ENCODE measurements at places on chromosomes 1 and 21. TPM values are rescaled to one million over a fixed set of nuclear protein-coding genes. Genes with fewer than 3 reads are reported as not detected.

DNA sequence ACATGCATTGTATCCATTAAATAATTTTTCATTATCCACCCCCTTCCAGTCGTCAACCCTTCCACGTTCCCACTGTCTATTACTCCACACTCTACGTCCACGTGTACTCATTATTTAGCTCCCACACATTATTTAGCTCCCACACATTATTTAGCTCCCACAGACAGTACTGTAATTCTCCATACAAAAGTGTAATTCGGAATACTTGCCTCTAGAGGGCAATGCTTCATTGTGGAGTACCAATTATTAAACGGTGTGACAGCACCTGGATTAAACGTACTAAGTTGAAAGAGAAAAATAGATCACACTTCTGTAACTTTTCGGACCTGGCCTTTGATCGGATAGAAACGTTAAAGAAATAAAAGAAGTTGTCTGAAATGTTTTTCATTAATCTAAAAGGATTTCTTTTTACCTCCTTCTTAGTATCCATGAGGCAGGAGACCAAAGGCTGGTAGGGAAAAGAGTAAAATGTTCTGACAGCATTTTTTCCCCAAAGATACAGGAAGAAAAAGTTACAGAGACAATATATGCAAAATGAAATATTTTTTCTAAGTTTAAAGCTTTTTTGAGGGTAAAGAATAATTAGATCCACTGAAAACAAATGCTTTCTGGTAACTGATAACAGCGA is 99.2 kb downstream of the LHX8 start:
- no peak for DNase-seq

SH2D2A gene
- 0.87 TPM for total RNA-seq

MAB21L3 gene
- total RNA-seq = 0.08 TPM

- no peak for DNase-seq
These were observed 54.5 kb upstream of the FAM78B start for GRCh38 chr1:166221316-166221715.

DNA sequence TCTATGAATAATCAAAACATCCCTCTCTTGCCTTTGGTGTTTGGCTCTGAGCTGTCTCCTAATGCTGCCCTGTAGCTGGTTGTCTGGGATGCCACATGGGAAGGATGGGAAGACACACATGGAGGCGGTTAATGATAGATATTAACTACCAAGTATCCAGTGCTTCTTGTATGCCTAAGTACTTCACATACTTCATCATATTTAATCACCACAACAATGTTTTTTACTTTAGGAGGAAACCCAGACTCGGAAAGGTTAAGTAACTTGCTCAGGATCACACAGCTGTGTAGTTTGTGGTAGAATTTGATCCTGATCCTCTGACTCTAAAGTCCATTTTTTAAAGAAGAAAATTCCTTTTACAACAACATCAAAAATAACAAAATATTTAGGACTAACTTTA is 88.0 kb downstream of the HHAT start:
- no peak for DNase-seq

DNA sequence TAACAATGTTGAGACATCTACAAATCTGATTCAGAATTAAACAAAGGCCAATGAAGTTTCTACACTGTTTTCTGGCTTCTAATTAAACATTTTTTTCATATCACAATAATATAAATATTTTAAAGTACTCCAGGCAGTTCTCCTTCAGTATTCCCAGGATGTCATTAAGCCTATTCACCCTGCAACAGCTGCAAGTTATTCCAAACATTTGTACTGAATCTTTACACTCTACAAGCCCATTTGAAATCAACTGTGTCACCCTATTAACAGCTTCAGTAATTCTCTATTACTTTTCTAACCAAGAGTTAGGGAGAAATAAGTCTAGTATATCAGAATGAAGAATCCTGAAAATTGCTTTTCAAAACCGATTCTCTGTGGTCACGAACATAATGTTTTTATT is 124.6 kb downstream of the OLFML2B start:
- no peak for DNase-seq

HSD11B1 gene
- total RNA-seq = 4.4 TPM

TBCE gene
- total RNA-seq = 15.2 TPM

DMBX1 gene
- not detected for total RNA-seq

CRNN gene
- not detected for total RNA-seq

DNA sequence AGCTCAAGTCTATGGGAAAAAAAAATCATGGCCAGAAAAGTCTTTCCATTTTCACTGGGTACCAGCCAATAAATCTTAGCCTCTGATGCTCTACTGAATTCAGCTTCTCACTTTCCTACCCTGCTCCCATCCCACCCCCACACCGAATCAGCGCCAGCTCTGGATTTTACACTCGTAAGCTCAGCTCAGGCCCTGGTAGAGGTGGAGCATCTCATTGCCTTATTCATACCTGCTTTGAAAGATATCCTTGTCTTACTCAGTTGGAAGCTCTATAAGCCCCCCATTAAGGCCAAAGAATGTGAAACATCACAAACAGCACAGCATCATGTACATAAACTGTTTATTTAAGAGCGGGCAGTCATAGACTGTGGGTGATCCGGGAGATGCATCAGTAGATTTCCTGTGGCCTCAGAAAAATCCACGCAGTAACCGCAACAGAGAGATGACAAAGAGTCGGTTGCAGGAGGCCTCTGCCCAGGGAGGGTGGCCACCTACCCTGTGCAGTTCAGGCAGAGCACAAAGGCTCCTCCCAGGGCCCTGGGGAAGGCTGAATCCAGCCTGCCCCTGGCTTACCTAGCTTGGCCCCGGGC is 36.4 kb upstream of the ETS2 start:
- DNase-seq = no peak

DNA sequence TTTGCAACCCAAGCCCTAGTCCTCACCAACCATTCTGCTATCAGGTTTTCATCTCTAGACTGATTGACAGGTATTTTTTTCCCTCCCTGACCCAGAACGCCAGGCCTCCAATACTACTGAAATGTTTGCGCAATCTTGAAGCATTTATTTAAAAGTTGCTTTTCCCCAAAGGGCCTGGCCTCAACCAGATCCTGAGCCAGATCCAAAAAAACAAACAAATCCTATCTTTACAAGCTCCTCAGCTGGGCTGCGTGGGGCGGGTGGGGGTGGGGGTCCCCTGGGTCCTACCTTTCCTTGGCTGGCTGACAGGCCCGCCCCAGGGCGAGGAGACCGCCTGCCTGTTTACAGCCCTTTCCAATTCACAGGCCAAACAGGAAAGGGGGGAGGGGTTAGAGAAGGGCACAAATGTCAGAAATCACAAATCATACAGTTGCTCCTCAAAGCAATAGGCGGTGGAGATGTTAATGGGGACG is 98.8 kb downstream of the FOXD2 start:
- no peak for DNase-seq

CSF3R gene
- total RNA-seq = 3.4 TPM

DNA sequence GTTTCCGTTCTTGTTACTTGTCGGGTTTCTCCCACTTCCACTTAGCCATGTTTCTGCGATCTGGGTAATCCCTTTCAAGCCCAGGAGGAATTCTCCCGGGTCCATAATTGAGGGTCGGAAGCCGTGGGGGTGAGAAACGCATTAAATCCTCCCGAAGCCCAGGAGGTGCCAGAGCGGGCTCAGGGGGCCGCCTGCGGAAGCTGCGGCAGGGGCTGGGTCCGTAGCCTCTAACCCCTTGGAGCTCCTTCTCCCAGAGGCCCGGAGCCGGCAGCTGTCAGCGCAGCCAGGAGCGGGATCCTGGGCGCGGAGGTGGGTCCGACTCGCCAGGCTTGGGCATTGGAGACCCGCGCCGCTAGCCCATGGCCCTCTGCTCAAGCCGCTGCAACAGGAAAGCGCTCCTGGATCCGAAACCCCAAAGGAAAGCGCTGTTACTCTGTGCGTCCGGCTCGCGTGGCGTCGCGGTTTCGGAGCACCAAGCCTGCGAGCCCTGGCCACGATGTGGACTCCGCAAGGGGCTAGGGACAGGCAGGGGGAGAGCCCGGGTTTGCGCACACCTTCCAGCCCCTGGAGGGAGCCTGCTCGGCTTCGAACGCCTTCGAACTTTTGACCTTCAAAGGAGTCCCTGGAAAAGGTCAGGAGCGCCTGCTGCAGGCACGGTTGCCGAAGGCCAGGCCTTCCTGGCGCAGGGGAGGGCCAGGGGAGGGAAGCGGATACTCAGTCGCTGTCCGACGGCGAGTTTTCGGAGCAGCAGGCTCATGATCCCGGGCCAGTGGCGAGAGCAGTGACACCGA is 1.7 kb upstream of the SIM2 start:
- DNase-seq = no peak

DNA sequence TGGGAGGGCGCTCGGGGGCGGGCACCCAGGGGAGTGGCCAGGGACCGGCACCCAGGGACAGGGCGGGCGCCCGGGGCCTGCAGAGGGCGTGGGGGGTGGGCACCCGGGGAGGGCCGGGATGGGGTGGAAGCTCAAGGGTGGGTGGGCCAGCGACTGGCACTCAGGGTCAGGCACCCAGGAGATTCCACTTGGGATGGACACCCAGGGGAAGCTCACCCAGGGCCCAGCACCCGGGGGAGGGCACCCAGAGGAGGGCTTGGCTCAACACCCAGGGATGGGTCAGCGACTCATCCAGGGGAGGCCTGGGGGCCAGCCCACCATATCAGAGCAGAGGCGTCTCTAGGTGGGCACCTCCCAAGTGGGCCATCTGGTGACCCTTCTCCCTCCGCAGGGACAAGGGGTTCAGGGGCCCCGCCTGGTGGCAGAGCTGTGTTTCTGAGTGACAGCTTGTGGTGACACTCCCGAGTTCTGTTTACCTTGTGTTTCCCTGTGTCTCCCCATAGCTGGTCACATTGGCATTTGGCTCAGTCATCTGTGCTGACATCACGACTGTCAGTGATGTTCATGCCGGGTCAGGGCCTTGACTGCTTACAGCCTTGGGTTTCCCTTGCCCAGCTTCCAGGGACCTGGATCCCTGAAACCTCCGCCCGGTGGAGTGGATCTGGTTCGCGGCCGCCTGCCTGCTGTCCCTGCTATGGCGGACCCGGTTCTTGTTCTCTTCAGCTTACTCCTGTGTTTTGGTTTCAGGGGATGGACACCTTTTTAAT is 749 bp downstream of the IBA57 start:
- DNase-seq = peak; percentile 75

AMPD1 gene
- not detected for total RNA-seq

PDZK1 gene
- 0.20 TPM for total RNA-seq

DNA sequence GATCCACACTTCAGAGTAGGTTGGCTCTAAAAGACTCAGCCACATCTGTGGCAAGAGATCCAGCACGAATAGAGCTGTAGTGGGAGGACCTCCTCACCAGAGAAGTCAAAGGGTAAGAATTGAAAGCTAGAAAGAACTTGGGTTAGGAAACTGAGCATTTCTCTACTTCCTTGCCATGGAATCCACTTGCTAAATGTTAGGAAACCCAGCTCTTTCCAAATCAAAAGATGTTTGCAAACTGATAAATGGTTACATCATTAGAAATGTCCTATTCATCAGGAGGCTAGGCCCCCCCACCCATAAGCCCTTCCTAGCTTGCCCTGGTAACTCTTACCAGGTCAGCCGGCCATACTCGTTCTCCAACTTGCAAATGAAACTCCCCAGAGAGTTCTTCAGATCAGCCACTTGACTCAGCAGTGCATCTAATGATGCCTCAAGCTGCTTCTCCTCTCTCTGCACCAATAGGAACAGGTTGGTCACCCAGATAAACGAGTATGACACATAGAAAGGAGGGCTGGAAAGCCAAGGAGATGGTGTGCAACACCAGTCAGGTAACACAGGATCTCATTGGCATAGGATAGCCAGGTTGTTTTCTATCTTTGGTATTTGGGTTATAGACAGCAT is 1.5 kb downstream of the MED8 start:
- DNase-seq = no peak

GRCh38 chr1:217196616-217197015 is 434.3 kb downstream of the GPATCH2 start:
- no peak for DNase-seq

GRCh38 chr1:34192621-34193020 is 15.9 kb downstream of the C1orf94 start:
- DNase-seq = no peak

FMN2 gene
- not detected for total RNA-seq

- DNase-seq = no peak
These were observed 27.1 kb downstream of the CITED4 start for GRCh38 chr1:40834968-40835545.

DNA sequence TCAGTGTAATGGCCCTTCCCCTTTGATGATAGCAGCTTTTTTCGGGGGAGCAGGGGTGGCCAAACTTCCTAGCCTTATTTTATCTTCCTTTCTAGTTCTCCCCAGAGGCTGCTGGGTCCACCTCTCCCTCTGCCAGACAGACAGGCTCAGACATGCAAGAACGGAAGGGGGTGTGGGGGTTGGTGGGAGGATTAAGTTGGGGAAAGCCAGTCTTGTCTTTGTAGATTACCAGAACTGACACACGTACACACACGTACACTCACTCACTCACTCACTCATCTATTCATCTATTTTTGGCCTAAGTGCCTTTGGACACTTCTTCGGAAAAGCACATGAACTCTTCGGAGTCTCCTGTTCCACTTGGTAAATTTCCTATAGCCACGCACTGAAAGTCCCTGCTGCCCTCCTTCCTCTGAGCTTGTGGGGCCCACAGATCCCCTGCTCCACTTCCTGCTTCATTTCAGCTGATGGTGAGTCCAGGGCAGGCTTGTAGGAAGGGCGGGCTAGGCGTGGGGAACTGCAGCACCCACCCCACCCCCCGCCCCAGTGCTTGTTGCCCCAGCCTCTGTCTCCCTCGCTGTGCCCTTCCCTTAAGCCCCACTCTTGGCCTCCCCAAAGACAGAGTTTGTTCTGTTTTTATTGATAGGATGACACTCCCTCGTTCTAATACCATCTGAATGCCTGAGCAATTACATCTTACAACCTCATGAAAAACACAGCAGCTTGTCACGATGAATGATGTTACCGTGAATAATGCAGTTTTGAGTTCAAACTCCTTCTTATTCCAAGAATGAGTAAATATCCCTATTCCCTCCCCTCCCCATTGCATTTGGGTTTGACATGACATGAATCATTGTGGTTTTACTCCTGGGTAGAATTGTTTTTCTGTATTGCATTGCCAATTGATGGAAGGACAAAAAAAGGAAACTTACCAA is 60.7 kb upstream of the ATP5PO start:
- DNase-seq = no peak

DNA sequence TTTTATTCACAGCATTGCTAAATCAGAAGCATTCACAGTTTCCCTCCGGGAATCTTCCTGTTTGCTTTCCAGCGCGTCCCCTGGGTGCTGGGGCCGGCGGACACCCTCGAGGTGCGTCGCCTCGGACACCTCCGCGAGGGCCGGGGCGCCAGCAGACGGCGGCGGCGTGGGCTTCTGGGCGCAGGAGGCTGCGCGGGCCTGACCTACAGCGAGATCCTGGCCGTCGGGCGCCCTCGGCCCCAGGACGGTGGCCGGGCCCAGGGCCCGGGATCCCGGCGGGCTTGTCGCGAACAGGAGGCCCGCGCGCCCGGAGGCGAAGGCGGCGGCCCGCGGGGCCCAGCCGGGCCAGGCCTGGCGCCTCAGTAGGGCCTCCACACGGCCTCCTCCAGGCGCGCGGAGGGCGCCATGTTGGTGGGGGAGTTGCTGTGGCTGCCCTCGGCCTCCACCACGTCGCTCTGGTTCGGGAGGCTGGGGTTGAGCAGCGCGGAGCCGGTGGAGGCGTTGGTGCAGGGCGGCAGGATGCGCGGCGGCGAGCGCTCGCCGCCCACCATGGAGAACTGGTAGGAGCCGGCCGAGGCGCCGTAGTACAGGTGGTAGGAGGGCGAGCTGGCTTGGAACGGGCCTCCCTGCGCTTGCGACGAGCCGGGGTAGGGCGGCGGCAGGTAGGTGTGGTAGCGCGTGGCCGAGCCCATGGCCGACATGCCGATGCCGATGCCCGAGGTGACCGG is 123.1 kb downstream of the CLIC6 start:
- no peak for DNase-seq

PLEKHA6 gene
- total RNA-seq = 18.9 TPM

GRCh38 chr1:65955503-65955902 is 162.8 kb downstream of the PDE4B start:
- no peak for DNase-seq
